ENCODE measurements at places on chromosomes 7 and 10.
A peak's percentile ranks its signal among the peaks of the same experiment; 100 is the strongest.

DNA sequence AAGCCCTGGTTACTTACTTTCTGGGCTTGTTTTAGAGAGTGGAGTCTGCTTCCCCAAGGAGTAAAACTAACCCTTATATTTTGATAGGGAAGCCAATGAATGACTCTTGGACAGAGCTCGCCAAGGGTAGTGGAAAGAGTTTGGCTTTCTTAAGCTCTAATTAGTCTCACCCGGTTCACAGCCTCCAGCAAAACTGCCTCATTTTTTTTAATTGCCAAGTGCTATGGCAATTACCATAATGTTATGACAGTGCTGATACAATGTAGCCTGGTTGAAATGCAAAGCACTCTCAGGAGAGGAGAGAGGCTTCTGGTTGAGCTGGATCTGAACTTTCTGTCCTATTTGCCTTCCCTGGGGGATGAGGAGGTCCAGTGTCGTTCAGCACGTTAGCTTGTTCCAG lies 376.1 kb upstream of the CHRM2 start:
- no peak for DNase-seq

DNA sequence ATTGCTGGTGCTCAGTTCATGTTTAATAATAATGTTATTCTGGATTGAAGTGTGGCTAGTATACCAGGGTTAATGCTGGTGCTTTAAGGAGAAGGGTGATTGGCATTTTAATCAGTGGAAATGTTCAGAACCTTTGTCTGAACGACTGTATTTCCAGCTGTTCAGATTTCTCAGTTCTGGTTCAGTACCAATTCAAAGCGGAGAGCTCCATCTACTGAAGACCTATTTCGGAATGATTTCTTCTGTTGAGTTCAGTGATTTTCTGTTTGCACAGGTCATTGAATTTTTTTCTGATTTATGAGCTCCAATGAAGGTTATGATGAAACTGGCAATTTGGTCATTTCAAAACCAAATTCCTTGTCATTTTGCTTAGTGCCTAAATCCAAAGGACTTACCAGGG lies 160.1 kb downstream of the EXOC4 start:
- no peak for DNase-seq

- DNase-seq = no peak
Observed at GRCh38 chr10:80443531-80443974, 10.6 kb upstream of the TSPAN14 start.

DNA sequence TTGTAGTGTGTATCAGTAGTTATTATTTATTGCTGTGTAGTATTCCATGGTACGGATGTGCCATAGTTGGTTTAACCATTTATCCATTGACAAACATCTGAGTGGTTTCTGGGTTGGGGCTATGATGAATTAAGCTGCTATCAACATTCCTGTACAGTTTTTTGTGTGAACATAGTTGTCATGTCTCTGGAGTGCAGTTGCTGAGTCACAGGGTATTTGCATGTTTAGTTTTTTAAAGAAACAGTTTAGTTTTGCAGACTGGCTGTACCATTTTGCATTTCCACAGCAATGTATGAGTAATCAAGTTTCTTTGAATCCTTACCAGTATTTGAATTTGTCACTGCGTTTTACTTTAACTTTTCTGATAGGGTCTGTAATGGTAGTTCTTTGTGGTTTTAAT lies 516.7 kb upstream of the CELF2 start:
- DNase-seq = no peak

GRCh38 chr7:81527651-81528050 lies 242.2 kb downstream of the HGF start:
- DNase-seq = no peak

GRCh38 chr7:66937940-66938339 lies 16.9 kb downstream of the TMEM248 start:
- no peak for DNase-seq

DNA sequence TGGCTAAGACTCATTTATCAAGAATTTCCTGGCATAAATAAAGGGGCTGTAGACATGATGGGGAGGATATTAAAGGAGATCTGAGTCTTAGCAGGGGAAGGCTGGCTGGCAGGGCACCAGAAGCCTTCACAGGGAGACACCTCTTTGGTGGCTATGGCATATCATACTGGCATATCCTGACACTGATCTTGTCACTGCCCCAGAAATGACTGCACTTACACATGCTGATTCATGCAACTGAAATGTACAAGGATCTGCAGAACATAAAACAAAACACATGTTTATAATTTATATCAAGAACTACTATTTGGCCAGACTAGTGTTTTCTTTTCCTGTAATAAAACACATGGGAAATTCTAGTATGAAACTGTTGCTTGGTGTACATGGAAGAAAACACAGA lies 5.5 kb upstream of the LIPN start:
- DNase-seq = no peak

- no peak for DNase-seq
Observed at GRCh38 chr7:82726038-82726800, 282.6 kb upstream of the CACNA2D1 start.

- no peak for DNase-seq
Observed at GRCh38 chr10:58851606-58852005, 324.8 kb upstream of the PHYHIPL start.

DNA sequence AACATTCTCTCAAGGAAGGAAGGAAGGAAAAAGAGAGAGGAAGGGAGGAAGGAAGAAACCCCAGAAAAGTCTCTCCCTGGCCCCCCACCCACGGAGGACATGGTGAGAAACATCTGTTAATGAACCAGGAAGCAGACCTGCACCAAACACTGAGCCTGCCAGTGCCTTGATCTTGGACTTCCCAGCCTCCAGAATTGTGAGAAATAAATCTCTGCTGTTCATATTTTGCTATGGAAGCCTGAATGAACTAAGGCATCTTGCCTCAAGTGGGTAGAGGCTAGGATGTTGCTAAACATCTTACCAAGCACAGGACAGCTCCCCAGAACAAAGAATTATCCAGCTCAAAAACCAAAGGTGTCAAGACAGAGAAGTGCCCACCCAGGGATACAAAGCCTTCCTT lies 19.1 kb downstream of the LRRC20 start:
- DNase-seq = no peak

- no peak for DNase-seq
Observed at GRCh38 chr10:128382225-128382624, 256.0 kb upstream of the MKI67 start.

GRCh38 chr7:46651070-46651469 lies 730.0 kb upstream of the IGFBP3 start:
- DNase-seq = no peak

DNA sequence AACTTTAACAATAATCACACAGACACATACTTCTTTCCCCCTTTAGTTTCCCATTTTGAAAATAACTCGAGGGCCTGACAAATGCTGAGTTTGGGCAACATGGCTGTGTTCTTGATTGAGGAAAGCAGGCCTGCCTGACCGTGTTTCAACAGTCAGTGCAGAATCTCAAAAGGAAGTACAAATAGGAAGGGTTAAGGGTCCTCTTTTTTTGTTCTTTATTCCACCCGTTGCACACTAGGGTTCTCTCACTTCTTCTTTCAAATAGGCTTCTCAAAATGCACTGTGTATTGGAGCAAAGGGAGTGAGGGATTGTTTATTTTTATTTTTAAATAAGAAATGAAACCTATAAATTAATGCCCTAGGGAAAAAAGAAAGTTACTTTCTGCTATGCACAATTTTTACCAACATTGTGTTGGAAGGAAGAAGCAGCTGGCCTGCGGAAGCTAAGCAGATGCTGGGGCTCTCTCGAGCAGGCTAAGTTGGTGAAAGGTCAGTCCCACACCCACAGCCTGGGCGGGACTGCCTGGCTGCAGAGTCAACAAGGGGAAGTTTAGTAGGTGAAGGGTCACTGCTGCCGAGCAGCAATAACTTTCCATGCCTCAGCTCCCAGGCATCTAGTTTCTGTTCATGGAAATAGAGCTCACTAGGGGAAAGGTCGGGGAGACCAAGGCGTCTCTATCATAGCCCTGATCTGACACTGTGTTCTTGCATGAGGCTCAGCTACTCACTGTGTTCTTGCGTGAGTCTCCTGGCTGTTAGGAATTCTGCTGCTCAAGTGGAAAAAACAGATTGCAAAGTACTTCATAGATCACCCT lies 12.2 kb upstream of the PDK4 start:
- DNase-seq = peak; percentile 99

GRCh38 chr7:80984619-80985018 lies 65.8 kb upstream of the SEMA3C start:
- DNase-seq = no peak

GRCh38 chr7:143002106-143002505 lies 24.8 kb downstream of the OR9A2 start:
- DNase-seq = no peak

- DNase-seq = no peak
Observed at GRCh38 chr10:7383442-7383841, 27.4 kb downstream of the SFMBT2 start.

DNA sequence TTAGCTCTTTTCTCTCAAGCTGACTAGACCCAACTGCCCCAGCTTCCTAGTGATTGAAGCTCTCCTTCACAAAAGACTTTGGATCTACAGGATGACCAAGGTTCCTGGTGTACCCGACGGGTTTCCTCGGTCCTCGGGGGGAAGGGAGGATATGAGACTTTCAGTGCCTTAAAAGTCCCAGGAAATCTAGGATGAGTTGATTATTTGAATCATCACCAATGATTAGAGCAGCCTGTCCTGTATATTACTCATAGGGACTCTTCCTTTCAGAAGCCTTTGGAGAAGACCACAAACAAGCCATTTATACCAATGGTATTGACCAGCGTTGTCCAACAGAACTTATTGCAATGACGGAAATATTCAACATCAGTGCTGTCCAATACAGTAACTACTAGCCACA lies 6.1 kb upstream of the ACTA2 start:
- DNase-seq = no peak

GRCh38 chr10:43380610-43381222 lies 9.3 kb downstream of the FXYD4 start:
- DNase-seq = no peak

DNA sequence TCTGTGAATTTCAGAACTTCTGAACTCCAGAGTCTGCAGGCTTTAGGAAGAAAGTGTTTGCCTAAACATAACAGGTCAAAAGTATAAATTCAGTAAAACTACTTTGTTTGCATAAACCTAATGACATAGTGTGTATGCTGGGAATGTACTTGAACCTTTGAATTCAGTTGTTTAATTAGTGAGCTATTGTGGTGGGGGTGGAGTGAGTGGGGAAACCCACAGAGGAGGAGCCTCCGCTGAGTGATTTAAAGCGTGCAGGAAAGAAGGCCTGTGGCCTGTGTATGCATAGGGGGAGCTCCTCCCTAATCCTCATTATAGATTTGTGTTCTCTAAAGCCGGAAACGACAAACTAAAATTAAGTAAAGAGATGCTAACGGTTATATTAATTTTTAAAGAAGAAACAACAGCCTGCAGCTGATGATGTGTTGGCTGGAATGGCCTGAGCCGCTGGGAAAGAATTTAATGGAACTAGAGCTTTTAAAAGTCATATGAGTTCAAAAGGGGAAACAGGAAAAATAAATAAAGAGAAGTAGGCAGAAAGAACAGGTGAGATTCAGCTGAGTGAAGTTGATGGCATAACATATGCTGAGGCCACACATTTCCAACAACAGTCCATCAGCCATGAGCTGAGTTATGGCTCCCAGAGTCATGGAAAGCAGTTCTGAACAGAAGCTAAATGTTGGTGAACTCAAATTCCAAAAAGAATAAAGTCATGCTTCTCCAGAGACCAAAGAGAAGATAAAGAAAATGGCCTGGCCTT lies 595.0 kb downstream of the GRM8 start:
- no peak for DNase-seq

- DNase-seq = no peak
Observed at GRCh38 chr7:39536951-39537350, 29.3 kb upstream of the YAE1 start.

DNA sequence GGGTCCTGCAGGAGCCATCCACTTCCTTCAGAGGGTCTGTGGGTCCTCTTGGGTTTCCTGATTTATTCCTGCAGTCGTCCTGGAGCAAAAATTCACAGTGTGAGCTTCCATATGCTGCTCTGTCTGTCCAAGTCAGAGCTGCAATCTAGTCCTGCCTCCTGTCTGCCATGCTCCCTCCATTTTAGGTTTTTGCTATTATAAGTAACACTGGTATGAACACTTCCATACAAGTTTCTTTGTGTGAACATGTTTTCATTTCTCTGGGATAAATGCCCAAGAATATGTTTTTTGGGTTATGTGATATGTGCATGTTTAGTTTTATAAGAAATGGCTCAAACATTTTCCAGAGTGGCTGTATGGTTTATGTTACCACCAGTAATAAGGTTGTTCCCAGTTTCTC lies 188.1 kb downstream of the ACTR3B start:
- no peak for DNase-seq

DNA sequence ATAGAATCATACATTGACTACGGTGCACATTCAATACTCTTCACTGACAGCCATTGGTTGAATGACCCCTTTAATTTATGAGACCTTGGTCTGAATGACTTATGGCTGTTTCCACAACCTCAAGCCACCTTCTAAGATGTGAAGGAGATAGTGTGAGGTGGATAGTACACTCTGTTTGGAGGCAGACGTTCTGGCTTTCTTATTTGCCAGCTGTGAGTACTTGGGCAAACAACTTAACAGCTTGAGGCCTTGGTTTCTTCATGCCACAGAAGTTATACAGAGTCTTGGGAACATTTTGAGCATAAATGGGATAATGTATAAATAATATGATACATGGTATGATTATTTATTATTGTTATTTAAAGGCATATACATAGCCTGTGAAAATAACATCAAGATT lies 62.0 kb downstream of the BPGM start:
- DNase-seq = no peak

GRCh38 chr7:121440857-121441503 lies 44.9 kb upstream of the FAM3C start:
- DNase-seq = no peak

- DNase-seq = no peak
Observed at GRCh38 chr7:147033641-147034040, 917.0 kb downstream of the CNTNAP2 start.

DNA sequence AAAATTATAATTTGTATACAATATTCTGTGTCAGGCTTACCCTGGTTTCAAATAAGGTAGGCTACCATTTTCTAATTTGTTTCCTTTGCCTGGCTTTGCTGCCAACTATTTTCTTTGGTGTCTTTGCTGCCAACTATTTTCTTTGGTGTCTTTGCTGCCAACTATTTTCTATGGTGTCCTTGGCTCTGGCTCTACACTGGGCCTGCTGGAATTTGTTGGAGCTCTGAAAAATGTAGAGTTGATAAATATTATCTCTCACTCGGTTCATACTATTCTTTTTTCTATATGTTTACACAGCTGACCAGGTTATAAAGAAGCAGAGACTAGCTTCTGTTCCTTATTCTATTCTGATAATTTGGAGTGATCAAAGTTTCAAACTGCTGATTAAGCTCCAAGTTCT lies 768.0 kb upstream of the PHF14 start:
- DNase-seq = no peak
